Tibial artery (tissue), 4 donors: ENCODE measurements at places on chromosomes 13 and 19.

DNA sequence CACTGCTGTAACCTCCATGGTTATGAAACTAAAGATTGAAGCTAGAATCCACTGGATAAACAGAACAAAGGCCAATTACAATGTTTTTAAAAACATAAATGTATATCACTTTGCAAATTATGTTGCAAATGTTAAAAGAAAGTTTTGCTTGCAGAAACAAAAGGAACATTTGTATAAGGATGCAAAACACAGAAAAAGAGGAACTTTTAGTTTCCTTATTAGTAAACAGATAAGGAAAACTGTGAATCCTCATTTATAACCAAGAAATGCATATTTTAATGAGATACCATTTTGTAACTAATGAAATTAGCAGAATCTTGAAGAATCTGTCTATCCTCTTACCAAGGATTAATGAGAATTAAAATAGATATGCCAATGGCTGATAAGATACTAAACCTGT, 32.3 kb downstream of the LPAR6 start:
- no peak for DNase-seq

DNA sequence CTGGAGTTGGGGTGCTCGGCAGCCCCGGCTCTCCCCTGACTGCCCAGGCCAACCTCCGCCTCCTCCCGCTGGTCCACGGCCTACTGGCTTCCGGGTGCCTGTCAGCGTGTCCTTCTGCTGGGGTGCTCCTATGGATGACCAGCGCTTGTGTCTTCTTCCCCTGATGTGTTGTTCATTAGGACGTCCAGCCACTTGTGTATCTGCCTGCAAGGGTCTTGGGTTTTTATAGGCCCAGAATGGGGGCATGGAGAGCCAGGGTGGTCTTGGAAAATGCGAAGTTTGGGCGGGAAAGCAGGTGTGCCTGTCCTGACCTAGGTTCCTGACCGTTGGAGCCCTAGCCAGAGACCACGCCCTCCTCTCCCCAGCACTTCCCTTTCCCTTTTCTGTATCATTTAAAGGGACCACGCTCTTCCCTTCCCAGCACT, 139.8 kb downstream of the SLITRK5 start:
- DNase-seq = no peak

GRCh38 chr13:97537110-97537509, 103.1 kb downstream of the RAP2A start:
- no peak for DNase-seq

- DNase-seq = no peak
Measured at GRCh38 chr19:17499648-17500446, 11.6 kb upstream of the PGLS start.

GRCh38 chr19:50817941-50818858, 5.4 kb downstream of the KLK1 start:
- DNase-seq = no peak

DNA sequence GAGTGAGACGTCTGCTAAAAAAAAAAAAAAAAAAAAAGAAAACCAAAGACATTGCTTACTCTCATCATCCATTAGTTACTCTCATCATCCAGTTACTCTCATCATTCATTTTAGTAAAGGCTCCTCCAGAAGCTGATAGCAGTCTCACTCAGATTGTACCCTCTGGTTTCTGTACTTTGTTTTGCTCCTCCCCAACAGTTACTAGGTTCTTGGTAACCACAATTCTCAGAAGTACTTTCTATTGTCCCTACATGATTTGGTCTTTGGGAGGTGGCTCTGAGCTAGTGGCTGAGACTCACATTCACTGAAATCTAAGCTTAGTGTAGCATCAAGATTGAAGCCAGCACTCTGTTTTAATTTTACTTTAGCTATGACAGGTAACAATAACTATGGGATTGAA, 14.3 kb downstream of the ERICH4 start:
- DNase-seq = no peak

DNA sequence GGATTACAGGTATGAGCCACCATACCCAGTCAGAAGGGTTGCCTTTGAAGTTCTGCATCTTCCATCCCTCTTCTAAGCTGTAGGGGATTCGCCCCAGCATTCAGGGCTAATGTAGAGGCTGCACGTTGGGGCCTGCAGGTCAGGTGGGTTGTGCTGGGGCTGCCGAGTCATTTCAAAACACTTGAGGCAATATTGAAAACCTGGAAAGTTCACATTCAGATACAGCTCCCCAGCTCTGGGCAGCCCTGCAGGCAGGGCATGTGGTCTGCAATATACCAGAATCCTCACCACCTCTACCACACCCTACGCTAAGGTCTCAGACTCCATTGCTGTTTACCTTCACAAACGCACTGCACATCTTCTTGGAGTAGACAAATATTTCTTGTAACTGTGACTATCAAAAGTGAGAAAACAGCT, 24.6 kb downstream of the CCNE1 start:
- peak; percentile 37 for DNase-seq

GRCh38 chr13:34369931-34370330, 552.0 kb downstream of the RFC3 start:
- no peak for DNase-seq

GRCh38 chr13:114110091-114110829, 22.2 kb downstream of the RASA3 start:
- DNase-seq = peak; percentile 30

DNA sequence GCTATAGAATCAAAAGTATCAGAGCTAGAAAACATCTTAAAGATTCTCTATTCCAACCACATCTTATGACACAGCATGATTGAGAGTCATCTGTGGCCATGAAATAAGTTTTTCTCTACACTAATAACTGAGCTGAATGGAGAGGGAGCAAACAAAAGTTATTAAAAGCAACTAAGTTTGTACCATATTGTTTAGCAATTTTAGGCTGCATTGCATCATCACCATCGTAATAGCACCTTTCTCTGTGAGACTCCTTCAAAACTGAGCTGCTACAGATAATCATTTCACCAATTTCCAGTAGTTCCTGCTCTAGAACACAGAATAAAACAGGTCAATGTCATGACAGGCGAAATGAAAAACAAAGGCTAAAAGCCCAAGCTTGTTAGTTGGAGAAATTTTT, 1183.9 kb downstream of the DIAPH3 start:
- DNase-seq = no peak

DNA sequence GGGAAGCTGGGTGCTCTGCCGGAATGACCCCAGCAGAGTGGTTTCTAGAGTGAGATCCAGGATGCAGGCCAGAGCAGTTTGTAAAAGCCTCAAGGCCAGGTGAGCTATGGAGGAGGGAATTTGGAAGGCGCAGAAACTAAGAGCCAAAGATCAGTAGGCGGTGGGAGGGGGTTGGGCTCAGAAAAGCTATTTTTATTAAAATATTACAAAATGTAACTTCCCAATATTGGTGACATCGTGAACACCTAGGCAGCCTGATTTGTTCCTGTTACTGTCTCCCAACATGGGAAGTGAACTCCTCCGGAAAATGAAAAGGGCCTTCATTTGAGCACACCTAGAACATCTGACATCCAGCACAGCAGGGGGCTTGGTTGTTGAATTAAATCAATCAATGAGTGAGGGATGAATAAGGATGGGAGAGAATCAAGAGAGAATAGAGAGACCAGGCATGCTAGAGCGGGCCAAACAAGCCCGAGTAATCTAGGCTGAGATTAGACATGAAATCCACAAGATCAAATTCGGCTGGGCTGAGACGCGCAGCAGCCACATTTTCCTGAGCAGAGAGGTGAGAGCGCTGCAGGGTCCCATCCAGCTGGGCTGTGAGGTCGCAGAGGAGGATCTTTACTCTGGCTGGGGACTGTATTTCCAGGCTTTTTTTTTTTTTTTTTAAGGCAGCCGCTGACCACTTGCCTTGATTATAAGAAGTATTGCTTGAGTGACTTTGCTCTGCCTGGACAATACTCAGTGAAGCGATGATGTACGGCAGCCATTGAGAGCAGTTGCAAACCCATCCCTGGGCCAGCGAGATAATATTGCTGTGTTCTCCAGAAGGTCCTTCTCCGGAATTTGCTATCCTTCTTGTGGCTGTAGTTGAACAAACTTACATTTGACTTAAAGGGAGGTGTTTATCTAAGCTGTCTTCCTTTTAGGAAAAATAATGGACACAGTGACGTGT, 178.0 kb upstream of the KL start:
- no peak for DNase-seq

GRCh38 chr13:48125794-48126228, 30.9 kb upstream of the MED4 start:
- DNase-seq = peak; percentile 37

DNA sequence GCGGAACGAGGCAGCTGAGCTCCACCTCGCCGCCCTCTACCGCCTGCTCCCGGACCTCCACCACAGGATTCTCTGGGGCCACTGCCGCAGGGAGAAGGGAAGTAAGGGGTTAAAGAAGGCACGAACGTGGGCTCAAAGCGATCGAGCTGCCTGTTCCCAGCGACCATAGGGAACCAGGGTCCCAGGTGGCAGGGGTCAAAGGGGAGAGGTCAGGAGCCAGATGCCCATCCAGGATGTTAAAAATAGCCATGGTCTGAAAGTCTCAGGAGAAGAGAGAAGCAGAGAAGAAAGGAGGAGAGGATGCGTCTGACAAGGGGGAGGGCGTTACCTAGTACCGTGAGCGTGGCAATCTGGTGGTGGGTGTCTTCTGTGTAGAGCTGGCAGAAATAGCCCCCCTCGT, 7.4 kb upstream of the ZNF428 start:
- DNase-seq = no peak

- DNase-seq = no peak
Measured at GRCh38 chr19:23992348-23992747, 77.7 kb downstream of the ZNF726 start.

DNA sequence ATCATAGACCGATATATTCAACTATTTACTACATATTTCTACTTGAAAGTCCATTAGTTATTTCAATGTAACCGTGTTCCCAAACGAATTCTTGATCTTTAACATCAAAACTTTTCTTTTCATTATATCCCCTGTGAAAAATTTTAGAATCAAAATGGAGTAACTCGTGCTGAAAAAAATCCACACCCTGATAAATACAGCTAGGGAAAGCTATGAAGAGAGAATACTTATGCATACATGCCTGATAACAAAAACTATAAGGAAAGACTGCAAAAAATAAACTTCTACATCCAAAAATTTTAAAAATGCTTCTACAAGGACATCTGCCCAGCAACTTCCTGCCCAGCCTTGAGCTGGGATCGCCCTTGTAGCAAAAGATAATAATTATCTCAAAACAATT, 2458.3 kb upstream of the PCDH20 start:
- DNase-seq = no peak

DNA sequence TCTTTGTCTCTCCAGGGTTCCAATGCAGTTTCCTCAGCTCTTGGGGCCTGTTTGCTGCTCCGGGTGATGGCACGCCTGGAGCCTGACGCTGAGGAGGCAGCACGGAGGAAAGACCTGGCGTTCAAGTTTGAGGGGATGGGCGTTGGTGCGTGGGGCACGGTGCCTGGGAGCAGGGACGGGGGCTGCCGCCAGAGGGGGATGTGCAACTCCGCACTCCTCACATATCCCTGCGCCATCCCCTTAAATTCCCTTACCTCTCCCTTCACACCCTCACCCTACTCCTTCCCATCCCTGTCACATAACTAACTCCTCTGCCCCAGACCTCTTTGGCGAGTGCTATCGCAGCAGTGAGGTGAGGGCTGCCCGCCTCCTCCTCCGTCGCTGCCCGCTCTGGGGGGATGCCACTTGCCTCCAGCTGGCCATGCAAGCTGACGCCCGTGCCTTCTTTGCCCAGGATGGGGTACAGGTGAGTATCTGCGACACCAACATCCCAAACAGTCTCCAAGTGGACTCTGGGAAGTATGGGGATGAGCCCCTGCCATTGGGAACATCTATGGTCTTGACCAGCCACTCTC, 31.1 kb downstream of the TRPM4 start:
- DNase-seq = no peak

- no peak for DNase-seq
Measured at GRCh38 chr13:80577285-80577684, 236.4 kb upstream of the SPRY2 start.

- DNase-seq = peak; percentile 60
Measured at GRCh38 chr19:41324921-41325639, 15.1 kb downstream of the CCDC97 start.

DNA sequence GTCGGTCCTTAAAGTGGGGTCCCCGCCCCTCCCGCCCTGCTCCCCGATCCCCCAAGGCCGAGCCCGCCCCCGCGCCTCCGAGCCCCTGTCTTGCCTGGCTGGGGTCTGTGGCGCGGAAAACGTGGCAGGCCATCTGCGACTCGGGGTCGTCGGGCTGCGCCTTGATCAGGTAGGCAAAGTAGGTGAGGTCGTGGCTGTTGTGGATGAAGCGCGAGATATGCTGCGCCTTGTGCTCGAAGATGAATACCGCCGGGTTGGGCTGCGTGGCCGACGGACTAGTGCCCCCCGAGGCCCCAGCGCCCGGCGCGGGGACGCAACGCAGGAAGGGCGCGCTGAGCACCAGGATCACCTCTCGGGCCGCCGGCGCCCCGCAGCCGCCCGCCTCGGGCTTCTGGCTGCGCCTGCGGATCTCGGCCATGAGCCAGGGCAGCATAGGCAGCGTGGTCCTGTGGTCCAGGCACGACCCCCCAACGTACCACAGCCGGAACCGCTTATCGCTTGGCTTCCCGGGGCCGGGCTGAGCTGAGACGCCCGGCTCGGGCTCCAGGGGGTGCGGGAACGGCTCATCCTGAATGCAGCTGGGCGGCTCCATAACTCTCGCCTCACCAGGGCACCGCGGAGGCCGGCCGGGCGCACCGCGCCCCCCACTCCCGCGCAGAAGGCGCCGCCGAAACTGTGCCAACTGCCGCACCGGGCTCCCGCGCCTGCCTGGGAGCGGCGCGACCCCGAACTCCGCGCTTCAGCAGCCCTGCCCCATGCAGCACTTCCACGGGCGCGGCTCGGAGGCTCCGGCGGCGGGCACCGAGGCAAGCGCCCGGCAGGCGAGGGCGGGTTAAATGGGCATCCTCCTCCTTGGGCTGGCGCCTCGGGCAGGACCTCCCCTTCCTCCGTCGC, 546 bp downstream of the TBC1D4 start:
- peak; percentile 70 for DNase-seq
